ENCODE measurements at places on chromosomes 4 and X.

- DNase-seq: no peak
These were observed 115.2 kb upstream of the KIT start for GRCh38 chr4:54542540-54543041.

DNA sequence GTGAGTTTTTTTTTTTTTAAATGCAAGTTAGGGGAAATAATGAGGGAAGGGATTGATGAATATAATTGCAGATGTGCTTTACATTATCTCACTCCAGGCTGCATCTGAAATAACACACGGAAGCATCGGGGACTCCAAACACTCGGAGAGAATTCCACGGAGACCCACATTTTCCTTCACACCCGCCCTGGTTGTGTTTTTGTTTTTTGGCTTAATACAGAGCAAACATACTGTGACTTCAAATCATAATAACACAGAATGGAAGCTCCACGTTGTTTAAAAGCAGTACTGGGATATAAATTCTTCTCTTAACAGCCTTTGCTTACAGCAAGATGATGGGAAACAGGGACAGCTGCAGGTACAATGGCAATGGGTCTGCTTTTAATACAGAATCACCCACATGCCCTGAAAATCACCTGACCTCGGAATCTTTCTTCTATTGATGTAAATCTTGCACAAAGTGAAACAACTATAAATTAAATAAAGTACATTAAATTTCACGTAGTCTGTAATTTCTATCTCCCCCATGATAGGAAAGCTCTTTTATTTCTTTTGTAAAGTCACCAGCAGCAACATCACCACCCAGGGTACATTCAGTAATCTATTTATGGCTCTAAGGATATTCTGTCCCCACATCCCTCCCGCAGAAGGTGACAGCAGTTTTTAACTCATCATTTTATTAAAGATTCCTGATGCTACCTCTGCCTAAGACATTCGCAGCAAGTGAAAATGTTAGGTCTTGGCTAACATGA, 119.3 kb downstream of the ZNF827 start:
- DNase-seq: no peak

GRCh38 chr4:133320576-133321170, 171.6 kb downstream of the PCDH10 start:
- DNase-seq: no peak

- DNase-seq: no peak
These were observed 52.8 kb downstream of the LRBA start for GRCh38 chr4:150962245-150962644.

DNA sequence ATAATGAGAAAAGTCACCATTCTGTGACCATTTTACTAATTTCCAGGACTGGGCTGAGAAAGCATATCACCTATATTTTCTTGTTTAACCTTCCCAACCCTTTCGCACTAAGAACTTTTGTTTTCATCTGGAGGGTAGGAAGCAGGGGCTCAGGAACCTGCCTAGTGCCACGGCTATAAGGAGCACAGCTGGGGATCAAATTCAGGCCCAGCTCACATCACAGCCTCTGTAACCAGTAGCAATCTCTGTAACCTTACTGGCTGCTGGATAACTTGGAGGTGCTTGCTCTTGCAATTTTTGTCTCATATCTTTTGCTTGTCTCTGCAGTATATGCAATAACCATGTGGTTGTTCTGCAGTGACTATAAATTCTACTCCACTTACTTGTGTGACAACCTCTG, 76.7 kb upstream of the PLAC1 start:
- DNase-seq: no peak
